ENCODE measurements at places on chromosomes 3 and 15.

GRCh38 chr15:68725736-68726135, 95.0 kb downstream of the ANP32A start:
- no peak for DNase-seq

DNA sequence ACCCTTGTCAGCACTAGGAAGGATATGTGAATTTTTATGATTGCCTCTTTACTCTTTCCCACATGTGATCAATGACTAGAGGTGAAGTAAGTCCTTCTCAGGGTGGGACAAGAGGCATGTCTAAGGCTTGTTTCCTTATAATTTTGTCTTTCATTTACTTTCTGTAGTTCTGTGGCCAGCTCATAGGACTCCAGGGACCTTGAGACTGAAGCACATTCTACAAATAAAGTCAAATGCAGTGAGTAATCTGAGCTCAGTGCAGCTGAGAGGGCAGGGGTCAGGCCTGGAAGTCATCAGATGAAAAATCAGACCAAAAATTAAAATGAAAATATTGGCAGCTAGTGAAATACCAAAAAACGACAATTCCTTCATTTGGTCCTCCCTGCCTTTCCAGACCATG, 424.7 kb upstream of the THBS1 start:
- DNase-seq = no peak

DNA sequence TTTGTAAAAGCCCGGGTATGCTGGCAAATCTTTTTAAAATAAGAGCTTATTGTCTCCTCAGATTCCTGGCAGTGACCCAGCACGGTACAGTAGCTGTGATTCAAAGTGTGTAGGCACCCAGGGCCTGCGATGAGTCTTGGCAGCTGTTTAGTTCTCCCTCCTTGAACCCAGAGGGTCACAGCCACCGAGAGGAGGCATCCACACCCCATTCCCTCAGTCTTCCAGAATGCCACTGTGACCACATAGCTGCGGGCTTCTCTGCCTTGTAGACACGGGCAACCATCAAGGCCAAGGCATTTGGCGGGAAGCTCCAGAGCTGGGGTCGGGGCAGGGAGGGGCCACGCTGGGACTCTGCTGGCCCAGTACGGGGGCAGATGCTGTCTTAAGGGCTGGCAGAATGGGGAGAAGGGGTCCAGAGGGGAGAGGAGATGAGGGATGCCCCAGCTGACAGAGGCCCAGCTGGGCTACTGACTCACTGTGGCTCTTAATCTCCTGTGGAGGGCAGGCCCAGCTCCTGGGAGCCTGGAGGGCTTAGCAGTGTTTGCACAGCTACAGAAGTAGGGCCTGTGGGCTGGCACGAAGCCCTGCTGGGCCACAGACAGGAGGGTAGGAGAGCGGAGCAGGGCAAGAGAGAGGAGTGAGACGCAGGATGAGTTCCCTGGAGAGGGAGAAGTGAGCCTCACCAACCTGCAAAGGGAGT, 68.8 kb upstream of the DLG1 start:
- no peak for DNase-seq

- DNase-seq = no peak
These were observed 52.0 kb downstream of the FGD5 start for GRCh38 chr3:14870783-14871060.

DNA sequence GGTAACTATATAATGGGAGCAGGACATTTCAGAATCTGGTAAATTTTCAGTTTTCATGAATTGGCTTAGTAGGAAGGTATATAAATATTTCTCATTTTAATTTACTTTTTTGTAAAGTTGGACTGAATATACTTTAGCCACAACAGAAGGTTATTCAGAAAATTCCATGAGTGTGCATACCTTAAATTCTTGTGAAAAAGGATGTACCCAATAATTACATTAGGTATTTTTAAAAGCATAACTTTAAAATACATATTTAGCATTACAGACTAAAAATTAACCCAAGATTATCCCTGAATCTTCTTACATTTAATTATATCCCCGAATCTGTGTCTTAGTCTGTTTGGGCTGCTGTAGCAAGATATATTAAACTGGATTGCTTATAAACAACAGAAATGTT, 24.9 kb upstream of the ATP11B start:
- no peak for DNase-seq

DNA sequence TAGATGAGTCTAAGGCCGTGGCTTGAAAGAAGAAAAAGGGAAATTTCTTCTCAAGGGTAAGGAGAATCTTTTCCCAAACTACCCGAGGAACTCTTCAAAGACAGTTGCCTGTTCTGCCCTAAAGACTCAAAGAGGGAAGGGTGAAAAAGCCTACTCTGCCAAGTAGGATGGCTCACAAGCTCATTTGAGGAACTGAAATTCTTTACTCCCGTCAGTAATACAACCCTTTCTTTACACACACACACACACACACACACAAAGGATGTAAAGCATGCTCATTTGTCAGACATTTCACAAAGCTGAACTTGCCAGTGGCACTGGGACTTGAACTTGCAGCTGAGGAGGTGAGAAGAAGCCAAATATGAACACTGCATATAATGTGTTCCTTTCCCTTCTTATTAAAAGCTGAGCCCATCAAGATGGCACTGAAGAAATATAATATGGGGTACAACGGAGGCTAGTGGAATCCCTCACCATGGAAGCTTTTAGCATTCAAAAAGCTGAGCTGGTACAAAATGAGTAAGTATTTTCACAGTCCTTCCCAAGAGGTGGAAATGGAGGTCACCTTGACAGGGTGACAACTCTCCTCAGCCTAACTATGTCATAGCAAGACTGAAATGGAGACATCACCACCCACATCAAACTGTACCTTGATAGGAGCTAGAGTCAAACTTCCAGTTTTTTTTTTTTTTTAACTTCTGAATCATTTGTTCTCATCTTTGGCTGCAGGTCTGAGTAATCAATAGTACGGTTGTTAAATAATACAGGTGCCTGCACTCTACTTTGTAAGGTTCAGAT, 57.6 kb downstream of the TAFA4 start:
- DNase-seq = no peak

GRCh38 chr15:36603987-36604386, 24.6 kb downstream of the CDIN1 start:
- DNase-seq = no peak

- DNase-seq = no peak
These were observed 15.4 kb upstream of the RFC4 start for GRCh38 chr3:186821429-186822387.

DNA sequence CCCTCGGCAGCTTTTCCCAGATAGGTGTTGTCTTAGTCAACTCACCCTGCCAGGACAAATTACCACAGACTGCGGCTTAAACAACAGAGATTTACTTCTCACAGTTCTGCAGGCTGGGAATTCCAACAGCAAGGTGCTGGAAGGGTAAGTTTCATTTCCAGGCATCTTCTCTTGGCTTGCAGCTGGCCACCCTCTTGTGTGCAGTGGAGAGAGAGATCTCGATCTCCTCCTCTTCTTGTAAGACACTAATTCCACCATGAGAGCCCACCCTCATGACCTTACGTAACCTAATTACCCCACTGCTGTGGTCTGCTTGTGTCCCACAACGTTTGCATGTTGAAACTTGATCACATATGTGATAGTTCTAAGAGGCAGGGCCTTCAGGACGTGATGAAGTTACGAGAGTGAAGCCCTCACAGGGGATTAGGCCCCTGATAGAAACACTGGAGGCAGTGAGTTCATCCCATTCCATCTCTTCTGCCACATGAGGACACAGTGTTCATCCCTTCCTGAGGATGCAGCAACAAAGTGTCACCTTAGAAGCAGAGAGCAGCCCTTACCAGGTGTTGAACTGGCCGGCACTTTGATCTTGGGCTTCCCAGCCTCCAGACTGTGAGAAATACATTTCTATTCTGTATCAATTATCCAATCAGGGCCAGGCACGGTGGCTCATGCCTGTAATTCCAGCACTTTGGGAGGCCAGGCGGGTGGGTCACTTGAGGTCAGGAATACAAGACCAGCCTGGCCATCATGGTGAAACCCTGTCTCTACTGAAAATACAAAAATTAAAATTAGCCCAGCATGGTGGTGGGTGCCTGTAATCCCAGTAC, 247.7 kb downstream of the PLCL2 start:
- DNase-seq = no peak

GRCh38 chr3:4980229-4981203, 1.3 kb downstream of the BHLHE40 start:
- peak; percentile 78 for DNase-seq

Measured in naive thymus-derived CD8-positive, alpha-beta T cell (primary cell).